ENCODE measurements at places on chromosomes 16 and 17. TPM values are rescaled to one million over a fixed set of nuclear protein-coding genes. Genes with fewer than 3 reads are reported as not detected.

GRCh38 chr17:81428121-81428515 lies 32.9 kb downstream of the BAHCC1 start:
- peak; percentile 64 for DNase-seq

DNA sequence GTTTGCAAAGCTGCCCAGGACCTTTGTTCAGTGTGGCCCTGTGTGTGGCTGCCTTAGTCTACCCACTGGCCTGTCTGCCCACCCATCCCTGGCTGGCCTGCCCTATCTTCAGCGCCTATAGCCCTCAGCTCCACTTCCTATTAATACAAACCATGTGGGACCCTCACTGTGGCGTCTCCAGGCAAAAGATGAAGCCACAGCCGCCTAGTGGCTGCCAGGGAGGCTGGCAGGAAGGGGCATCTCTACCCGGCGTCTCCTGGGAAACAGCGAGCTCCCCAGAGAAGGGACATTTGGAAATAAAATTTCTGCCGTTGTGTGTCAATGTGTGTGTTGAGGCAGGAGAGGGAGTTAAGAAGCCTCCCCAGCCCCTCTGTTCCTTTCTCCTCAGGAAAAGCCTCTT lies 31.5 kb downstream of the NEUROD2 start:
- no peak for DNase-seq

GRCh38 chr16:4868026-4868425 lies 20.7 kb downstream of the UBN1 start:
- DNase-seq: no peak

GRCh38 chr17:65254166-65254565 lies 117.0 kb downstream of the RGS9 start:
- no peak for DNase-seq

DNA sequence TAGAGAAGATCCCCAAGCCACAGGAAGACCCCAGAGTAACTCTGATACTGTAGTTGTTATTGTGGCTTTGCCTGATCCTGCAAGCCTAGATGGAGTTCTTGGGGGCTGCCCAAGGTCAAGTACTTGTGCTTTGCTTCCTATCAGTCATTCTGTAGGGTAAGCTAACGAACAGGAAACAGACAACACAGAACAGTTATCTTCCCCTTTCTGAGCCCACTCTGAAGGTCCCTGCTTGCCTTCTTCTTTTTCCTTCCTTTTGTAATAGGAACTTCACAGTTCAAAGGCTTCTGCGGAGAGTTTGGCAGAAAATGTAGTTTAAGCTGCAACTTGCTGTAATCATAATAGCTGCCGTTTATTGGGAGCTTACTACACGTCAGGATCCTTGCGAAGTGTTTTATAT lies 494.1 kb upstream of the ERCC4 start:
- DNase-seq: no peak

DNA sequence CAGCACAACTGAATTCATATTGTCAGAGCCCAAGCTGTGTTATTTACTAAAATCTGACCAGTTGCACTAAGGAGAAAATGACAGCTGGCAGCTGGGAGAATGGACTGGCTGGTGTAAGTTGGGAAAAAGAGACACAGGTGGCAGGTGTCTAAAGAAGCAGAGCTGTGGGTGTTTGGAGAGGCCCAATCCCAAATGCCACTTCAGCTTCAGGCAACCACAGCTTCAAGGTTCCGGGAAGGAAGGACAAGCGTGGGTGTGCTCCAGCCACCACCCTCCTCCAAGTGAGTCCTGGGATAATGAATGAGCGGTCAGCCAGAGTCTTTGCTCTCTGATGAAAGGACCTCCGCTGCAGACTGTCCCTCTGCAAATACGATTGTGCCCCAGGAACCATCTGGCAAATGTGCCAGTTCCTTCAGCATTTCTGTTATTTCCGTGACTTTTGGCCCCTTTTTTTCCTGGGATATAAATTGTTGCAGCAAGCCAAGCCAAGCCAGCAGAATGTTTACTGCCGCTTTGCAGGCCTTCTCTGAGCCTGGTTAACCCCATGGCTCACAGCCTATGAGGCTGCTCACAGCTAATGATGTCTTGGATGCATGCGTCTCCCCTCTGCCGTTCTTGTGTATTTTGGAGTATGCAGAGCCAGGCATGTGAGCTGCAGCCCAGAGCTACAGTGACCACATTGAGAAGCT lies 9.5 kb upstream of the RHBDL3 start:
- no peak for DNase-seq

DNA sequence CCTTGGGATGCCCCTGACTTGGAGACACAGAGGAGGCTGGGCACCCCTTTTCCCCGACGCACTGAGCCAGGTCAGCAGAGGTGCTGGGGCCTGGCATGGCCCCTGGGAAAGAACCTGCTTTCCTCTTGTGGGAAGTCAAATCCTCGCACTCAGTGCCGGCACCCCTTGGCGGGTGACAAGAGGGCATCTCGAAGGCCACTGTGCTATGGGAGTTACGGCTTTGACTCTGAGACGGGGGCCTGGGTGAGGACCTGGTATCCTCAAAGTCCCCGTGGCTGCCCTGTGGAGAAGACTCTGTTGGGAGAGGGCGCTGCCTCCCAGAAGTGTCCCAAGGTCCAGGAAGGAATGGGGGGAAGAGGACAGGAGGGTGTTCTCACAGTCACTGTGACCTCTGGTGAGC lies 117.0 kb downstream of the METRNL start:
- no peak for DNase-seq

DNA sequence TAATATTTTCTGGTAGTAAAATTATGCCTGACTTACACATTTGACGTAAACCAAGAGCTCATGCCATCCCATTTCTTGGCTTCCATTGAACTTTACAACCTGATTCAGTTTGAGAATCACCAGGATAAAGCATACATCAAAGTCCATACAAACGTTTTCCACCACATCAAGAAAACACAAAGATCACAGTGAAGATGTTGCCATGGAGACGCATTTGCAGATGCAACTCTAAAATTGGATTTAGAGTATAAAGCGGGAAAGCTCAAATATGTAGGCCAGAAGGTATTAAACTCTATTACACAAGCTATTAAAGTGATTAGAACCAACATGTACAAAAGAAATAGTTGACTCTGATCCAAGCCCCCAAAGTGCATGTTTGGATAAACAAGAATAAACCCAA lies 10.4 kb downstream of the C16orf46 start:
- DNase-seq: no peak

GRCh38 chr16:85278839-85279238 lies 166.6 kb upstream of the CIBAR2 start:
- DNase-seq: no peak

PRSS33 gene
- total RNA-seq: 0.10 TPM

FOXJ1 gene
- not detected for total RNA-seq

DNA sequence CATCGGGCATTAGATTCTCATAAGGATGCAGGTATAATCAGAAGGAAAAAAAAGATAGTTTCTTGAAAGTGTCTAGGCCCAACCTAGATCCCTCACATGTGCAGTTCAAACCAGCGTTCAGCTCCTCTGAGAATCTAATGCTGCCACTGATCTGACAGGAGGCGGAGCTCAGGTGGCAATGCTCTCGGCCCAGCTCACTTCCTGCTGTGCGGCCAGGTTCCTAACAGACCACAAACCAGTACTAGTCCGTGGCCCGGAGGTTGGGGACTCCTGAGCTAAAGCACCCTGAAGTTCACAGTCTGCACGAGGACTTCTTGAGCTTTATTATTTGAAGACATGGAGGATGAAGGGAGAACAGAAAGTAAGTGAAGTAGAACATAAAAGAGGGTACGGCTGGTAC lies 16.8 kb downstream of the SMCR8 start:
- DNase-seq: no peak

DNA sequence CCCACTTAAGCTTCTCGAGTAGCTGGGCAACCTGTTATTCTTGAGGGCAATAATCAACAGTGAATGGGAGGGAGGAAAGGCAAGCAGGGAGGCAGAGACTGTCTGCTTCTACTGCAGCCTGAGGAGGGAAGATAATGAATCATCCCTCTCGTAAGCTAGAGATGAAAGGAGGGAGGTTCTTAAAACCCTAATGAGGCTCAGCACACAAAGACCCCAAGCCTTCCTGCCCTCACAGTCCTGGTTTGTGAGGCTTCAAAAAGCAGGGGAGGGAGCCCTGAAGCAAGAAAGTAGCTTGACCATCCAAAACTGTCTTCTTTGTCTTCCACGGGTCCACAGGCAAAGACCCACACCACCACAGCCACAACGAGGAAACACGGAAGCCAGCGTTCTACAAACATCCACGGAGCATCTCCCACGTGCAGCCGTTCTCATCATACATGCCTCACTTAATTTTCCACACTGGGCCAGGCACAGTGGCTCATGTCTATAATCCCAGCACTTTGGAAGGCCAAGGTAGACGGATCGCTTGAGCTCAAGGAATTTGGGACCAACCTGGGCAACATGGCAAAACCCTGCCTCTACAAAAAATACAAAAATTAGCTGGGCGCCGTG lies 1.8 kb downstream of the PIK3R5 start:
- DNase-seq: no peak

GRCh38 chr16:46649588-46650253 lies 28.5 kb upstream of the SHCBP1 start:
- DNase-seq: no peak

SRL gene
- total RNA-seq: not detected

DNA sequence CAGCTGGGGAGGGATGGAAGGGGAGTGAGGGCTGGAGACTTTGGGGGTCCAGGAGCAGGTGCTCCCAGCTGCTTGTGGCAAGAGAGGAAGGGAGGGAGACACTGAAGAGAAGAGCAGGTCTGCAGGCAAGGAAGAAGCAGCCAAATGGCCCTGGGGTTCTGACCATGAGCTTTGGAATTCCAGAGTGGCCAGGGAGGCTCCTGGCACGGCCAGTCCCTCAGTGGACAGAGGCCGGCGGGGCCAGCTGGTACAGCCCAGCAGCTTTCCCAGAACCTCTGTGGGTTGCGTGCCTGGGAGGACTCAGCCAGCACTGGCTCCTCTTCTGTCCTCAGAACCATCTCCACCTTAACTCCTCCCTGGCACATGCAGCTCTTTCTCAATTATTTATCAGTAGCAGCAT lies 233.0 kb downstream of the MSI2 start:
- no peak for DNase-seq

GRCh38 chr16:67530013-67530939 lies 1.6 kb downstream of the RIPOR1 start:
- DNase-seq: peak; percentile 33

TBC1D3E gene
- not detected for total RNA-seq

SERPINF2 gene
- total RNA-seq: not detected

TNRC6A gene
- total RNA-seq: 9.7 TPM

NOD2 gene
- total RNA-seq: not detected

DNA sequence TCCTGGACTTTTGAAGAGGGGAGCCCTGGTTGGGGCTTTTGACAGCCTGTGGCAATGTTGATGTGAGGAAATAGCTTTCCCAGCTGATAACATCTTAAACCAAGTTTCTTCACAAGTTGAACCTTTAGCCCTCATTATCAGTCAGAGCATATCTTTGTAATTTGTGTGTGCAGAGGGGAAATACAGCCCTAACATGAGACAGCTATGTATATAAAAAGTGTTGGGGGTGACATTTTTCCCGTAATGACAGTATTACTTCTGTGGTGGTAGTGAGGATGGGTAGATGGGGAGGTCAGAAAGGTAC lies 221.1 kb downstream of the FTO start:
- no peak for DNase-seq

- DNase-seq: peak; percentile 89
These were observed 31.0 kb upstream of the ARL4D start for GRCh38 chr17:43367737-43368242.

ABCC11 gene
- total RNA-seq: not detected

DNA sequence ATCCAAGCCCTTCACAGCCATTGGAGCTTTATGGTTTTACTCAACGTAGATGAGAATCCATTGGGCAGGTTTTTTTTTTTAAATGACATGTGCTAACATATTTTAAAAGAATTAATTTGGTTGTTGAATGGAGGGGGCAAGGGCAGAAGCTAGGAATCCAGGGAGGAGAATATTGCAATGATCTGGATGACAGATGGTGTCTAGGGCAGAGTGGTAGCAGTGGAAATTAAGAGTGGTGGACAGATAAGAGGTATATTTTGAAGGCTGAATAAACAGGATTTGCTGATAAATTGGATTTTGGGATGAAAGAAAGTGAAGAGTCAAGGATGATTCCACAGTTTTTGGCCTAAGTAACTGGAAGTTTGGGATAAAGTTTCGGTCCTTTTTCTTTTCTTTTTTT lies 54.8 kb upstream of the DHX40 start:
- DNase-seq: no peak

ALOX12 gene
- total RNA-seq: not detected

DNA sequence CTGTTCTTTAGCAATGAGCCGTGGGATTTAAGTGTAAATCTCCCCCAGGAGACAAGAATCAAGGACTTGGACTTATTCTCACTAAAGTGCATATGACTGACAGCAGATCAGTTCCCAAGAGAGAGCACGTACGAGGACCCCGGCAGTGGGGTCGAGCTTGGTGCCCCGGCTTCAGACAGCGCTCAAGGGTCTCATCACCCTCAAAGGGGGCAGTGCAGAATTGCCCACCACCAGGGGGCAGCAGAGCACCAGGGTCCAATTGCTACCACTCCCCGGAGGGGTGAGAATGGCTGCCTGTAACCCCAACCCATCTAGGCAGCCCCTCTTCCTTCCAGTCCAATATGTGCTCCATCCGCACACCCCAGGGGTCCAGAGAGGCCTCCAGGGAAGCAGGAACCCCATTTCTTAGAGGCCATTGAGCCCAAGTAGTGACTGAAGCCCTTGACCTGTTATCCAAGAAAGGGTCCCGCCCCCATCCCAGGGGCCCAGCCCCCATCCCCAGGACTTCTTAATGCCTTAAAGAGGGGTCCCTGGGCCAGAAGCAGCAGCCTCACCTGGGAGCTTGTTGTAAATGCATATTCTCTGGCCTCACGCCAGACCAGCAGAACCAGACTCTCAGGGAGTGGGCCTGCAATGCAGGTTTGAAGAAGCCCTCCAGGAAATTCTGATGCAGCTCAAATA lies 86.1 kb downstream of the ZDHHC7 start:
- no peak for DNase-seq

DNA sequence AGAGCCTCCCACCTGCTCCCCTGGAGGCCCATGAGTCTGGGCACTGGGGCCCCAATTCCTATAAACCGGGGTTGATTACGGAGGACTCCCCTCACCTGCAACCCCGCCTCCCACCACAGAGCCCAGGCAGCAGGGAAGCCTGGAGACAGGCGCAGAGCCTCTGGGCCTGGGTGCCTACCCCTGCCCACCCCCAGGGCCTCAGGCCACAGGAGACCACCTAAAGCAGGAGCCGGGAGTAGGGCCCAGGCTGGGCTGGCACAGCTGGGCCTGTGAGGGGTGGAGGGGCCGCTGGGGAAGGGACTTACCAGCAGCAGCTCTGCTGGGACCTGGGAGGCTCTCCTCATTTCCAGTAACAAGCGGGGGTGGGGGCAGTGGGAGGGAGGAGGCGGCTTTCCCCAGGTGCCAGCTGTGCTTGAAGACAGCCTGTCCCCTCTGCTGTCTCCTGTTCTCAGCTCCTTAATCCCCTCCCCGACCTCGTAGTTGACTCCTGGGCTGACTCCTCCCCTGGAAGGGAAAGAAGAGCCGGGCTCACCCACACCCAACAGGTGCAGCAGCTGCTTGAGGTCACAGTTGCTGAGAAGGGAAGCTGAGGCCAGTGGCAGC lies 46.8 kb downstream of the TMEM235 start:
- no peak for DNase-seq

SPAG9 gene
- 35.1 TPM for total RNA-seq
